Central memory CD4-positive, alpha-beta T cell (primary cell): ENCODE measurements at places on chromosomes 3 and 15.

- DNase-seq = no peak
Measured at GRCh38 chr3:132456571-132456970, 39.3 kb downstream of the DNAJC13 start.

DNA sequence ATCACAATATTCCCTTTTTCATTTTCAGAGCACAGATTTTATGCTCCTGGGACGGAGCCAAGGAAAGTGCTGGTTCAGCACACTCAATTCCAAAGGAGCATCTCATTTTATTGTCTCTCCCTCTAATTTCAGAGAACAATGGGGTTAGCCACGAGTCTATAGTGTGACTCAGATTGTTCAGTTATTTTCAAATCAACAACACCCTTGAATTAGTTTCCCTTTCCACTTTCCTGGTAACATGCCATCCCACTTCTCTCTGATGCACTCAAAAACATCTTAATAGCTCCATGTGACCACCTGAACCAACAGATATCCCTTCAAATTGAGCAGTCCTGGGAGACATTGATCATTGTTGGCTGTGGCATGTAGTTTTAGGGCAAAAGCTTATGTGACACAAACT, 389.7 kb upstream of the MDFIC2 start:
- DNase-seq = no peak

DNA sequence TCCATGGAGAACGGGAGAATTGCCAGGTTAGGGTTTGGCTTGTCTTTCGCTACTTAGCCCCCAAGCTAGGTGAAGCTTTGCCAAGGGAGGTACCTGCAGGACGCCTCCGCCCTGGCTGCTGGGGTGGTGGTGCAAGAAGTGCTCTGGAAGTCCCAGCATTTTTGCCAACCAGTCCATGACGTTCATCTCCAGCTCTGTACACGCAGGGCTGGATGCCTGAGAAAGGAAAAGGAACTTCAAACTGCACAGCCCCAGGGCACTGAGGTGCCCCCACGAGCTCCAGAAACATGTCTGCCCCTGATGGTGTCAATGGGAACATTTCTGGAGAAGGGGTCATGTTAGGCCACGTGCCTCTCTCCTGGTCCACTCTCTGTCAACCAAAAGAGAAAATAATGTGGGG, 8.2 kb downstream of the HDC start:
- no peak for DNase-seq

- DNase-seq = no peak
Measured at GRCh38 chr3:61612211-61613194, 51.1 kb downstream of the PTPRG start.

DNA sequence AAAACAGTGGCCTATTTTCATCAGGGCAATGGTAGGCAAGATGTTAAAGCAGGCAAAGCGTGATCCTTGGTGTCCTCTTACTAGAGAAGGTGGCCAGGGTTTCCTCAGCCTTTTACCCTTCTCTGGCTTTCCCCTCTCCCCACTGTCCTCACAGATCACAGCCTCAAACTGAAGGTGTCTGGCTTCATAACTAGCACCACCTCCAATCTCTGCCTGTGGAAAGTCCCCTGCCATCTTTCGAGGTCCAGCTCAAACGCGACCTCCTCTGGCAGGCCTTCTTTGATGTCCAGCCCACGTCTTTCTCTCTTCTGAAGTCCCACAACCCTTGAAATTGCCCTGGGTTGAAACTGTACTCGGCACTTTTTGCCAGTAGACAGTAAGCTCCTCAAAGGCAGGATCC, 35.9 kb downstream of the CYP19A1 start:
- no peak for DNase-seq

- no peak for DNase-seq
Measured at GRCh38 chr15:43086551-43086950, 19.3 kb downstream of the UBR1 start.

DNA sequence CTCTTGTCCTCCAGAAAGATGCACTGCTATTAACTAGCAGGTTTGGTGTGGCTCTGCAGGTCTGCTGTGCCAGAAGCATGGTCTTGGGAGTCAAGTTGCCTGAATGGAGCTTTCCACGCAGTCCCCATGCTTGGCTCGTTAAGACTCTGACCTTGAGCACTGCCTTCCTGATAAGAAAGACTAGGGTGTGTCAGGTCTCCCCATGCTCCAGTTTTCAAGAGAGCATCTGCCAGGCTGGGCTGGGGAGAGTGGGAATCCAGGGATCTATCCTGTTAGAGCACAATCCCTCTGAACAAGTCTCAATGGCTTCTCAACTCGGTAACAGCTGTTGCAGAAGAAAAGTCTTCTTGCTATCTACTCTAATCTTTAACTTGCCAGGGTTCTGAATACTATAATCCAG, 98.2 kb downstream of the TJP1 start:
- DNase-seq = no peak

DNA sequence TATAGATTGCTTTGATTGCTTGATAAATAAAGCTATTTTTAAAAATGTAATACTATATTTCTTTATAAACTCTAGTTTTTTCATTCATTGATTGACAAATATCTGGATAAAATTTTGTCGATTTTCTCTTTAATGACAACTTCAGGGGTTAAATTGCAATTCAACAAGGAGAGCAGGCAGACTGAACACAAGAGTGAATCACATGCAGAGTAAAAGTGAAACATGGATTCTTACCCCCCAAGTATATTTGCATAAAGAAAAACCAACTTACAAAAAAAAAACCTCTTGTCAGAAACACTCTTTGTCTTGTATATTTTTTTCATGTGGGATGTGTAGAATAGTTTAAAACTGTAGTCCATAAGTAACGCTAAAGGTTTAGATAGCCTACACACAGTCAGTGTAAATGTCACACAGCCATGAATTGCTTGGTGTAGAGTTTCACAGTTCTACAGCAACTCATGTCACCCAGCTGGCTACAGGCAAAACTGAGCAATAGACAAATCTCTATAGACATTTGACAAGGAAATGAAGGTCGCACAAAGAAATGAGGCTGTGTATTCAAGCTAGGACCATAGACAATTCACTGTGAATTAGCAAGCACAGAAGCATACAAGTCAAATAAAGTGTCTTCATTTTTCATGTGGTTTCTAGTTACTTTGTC, 141.6 kb downstream of the THRB start:
- DNase-seq = no peak

- DNase-seq = no peak
Measured at GRCh38 chr3:62761711-62762110, 113.5 kb downstream of the CADPS start.

DNA sequence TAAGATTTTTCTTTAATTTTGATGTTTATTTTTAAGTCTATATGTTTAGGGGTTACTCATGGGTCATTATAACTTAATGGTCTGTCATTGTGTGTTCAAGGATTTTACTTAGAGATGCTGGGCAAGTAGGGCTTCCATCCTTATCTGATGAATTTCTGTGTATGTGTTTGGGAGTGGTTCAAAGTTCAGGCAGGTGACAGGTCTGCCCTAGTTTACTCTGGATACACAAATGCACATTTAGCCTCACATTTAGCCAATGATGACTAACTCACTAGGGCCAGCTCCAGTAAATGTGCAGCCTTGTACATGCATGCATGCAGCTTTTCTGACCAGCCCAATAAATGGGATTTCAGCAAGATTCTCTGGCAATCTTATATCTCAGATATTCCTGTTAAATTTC, 554.1 kb downstream of the SI start:
- DNase-seq = no peak

DNA sequence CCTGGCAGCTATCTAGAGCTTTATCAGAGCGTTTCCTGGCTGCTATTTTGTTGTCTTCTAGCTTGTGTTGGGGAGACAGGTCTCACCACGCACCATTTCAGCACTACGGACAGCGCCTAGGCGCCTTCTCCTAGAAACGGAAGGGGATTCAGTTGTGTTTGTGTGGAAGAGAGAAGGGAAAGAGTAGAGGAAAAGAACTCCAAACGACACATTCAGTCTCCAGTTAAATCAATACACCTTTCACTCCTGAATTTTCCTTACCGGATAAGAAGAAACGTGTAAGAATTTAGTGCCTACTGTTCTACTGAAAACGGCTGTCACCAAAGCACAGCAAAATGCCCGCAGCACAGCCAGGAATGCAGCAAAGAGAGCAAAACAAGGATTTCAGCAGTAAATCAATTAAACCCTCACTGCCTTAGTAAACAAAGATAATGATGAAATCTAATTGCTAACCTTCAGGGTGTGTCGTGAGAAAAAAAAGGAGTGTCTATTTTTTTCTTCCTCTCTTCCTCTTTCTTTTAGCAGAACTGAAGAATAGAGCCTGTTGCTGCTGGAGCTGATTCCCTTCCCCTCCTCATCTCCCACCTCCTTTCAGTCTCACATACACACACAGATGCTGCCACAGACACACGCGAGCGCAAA, 412 bp upstream of the CTXN2 start:
- no peak for DNase-seq

DNA sequence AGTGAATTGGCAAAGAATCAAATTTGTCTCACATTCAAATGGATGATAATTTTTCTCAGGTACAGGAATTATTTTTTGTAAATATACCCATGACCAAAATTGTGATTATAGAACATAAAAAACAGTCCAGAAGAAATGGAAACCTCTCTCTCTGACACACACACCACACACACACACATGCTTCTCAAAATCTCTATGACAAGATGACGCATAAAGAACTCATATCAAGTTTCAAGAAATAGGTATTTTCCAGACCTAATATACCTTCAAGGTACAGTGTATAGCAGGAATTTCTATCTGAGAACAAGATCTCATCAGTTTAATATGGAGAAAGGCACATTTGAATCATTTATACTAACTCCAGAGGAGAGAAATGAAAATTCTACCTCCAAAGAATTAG, 1069.1 kb upstream of the ALCAM start:
- no peak for DNase-seq

- DNase-seq = no peak
Measured at GRCh38 chr3:182490596-182491491, 302.5 kb upstream of the ATP11B start.
